Peyer's patch (tissue), 4 donors: ENCODE measurements at places on chromosomes 11 and 22. TPM values are rescaled to one million over a fixed set of nuclear protein-coding genes. Genes with fewer than 3 reads are reported as not detected.

MOV10L1 gene
- not detected for total RNA-seq

ZNRD2 gene
- total RNA-seq, result 16.5 TPM

MS4A8 gene
- total RNA-seq, result 391 TPM

MAPK1 gene
- 38.9 TPM for total RNA-seq

SHANK3 gene
- total RNA-seq, result 13.8 TPM

HYOU1 gene
- total RNA-seq, result 65.2 TPM

GVQW3 gene
- 2.7 TPM for total RNA-seq

ACCSL gene
- not detected for total RNA-seq

MPEG1 gene
- 7.4 TPM for total RNA-seq

RAG2 gene
- total RNA-seq, result not detected

OR8B3 gene
- not detected for total RNA-seq

CAPN5 gene
- 134 TPM for total RNA-seq

PANX3 gene
- not detected for total RNA-seq

APOA4 gene
- total RNA-seq, result 10,211 TPM

ALKBH8 gene
- total RNA-seq, result 15.7 TPM

CCDC134 gene
- total RNA-seq, result 8.1 TPM

KCNK7 gene
- total RNA-seq, result not detected

NTM gene
- total RNA-seq, result 1.4 TPM

YIF1A gene
- 125 TPM for total RNA-seq

USP2 gene
- total RNA-seq, result 61.8 TPM

OR2AT4 gene
- total RNA-seq, result not detected

CD6 gene
- 3.3 TPM for total RNA-seq

MYO7A gene
- 7.2 TPM for total RNA-seq
